ENCODE measurements at places on chromosomes 11 and 22. TPM values are rescaled to one million over a fixed set of nuclear protein-coding genes. Genes with fewer than 3 reads are reported as not detected.

Gene TRIM22
- 11.2 TPM for total RNA-seq

Gene PRODH
- 0.94 TPM for total RNA-seq

Gene TLCD5
- 22.9 TPM for total RNA-seq

Gene CALCB
- not detected for total RNA-seq

Gene OR51L1
- not detected for total RNA-seq

Gene CFAP300
- total RNA-seq = 4.8 TPM

Gene C11orf16
- total RNA-seq = not detected

Gene SMC1B
- under 0.01 TPM for total RNA-seq

Gene ATG16L2
- total RNA-seq = 4.2 TPM

Gene OR51I2
- total RNA-seq = not detected

Gene SLC1A2
- 228 TPM for total RNA-seq

Gene OR52W1
- not detected for total RNA-seq

Gene OR52N4
- not detected for total RNA-seq

Gene MRGPRX4
- total RNA-seq = not detected

Gene BTG4
- total RNA-seq = not detected

Gene CARD18
- total RNA-seq = not detected

Gene SESN3
- total RNA-seq = 86.1 TPM

Gene SCUBE2
- total RNA-seq = 4.7 TPM

Gene APOL5
- total RNA-seq = not detected

Gene TNNT3
- total RNA-seq = 2.0 TPM

Gene ZNF280B
- total RNA-seq = 3.7 TPM

Measured in occipital lobe (tissue), 3 donors.